ENCODE measurements at places on chromosomes 12 and 14.

DNA sequence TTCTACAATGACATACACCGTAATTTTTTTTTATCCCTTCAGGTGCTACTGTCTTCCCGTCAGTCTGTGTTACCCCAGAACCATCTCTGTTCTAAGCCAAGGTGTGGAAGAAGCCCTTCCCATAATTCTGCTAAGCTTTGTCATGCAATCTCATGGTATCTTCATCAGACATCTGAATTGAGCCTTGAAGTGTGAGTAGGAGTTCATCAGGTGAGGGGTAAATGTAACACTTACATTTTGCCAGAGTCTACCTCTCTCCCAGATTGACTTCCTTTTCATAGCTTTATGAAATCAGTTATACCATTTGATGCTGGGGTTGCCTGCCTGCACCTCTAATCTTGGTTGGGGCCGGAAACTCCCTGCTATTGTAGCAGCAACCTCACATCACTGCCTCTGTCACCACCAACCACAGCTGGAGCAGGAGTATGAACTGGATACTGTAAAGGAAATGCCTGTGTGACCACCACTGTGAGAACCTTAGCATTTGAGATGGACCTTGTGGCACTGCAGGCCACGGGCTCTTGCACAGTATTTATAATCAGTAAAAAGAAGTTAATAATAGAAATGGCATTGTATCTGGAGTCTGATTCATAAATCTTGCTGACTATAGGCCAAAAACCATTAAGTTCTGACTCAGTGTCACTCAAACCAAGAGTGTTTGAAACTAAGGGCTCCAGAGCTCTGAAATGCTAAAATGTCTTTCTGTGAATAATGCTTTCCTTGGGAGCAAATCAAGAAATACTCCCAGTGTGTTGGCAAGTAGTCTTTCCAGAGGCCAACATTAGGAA lies 58.7 kb upstream of the STK38L start:
- no peak for DNase-seq

DNA sequence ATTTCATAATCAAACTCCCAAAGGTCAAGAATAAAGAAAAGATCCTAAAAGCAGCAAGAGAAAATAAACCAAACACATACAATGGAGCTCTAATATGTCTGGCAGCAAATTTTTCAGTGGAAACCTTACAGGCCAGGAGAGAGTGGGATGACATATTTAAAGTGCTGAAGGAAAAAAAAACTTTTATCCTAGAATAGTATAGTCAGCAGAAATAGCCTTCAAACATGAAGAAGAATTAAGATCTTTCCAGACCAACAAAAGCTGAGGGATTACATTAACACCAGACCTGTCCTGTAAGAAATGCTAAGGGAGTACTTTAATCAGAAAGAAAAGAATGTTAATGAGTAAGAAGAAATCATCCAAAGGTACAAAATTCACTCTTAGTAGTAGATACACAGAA lies 215.7 kb upstream of the IGF1 start:
- DNase-seq: no peak

DNA sequence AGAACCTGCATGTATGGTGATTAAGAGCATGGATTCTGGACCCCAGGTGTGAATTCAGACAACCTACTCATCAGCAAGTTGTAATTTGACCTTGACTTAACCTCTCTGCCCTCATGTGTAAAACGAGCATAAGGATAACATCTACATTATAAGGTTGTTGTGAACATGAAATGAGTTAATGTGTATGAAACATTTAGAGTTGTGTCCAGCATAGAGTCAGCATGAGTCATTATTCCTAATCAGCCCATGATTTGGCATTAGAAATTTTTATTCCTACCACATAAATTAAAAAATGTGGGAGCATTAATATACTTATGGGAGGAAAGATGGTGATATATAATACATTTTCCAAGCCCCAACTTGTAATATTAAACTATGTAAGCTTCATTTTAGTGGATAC lies 95.9 kb upstream of the DDHD1 start:
- DNase-seq: no peak

DNA sequence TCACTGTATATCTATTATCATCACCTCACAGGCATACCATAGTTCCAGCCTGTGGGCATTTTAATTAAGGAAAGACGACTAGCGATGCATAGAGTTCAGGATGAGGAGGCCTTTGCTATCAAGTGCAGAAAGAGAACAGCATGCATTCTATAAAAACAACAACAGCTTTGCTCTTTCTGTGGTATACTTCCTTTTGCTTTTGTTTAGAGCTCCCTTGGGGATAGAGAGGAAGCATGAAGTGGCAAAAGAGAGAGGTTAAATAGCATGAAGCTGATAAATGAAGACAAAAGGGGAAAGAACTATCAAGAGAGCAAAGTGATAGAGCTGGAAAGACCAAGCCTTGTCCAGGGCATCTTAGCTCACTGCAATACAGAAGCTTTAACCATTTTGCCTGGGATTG lies 23.5 kb downstream of the IFNG-AS1 start:
- DNase-seq: no peak

GRCh38 chr14:73752297-73752992 lies 38.3 kb upstream of the PNMA1 start:
- DNase-seq: no peak

DNA sequence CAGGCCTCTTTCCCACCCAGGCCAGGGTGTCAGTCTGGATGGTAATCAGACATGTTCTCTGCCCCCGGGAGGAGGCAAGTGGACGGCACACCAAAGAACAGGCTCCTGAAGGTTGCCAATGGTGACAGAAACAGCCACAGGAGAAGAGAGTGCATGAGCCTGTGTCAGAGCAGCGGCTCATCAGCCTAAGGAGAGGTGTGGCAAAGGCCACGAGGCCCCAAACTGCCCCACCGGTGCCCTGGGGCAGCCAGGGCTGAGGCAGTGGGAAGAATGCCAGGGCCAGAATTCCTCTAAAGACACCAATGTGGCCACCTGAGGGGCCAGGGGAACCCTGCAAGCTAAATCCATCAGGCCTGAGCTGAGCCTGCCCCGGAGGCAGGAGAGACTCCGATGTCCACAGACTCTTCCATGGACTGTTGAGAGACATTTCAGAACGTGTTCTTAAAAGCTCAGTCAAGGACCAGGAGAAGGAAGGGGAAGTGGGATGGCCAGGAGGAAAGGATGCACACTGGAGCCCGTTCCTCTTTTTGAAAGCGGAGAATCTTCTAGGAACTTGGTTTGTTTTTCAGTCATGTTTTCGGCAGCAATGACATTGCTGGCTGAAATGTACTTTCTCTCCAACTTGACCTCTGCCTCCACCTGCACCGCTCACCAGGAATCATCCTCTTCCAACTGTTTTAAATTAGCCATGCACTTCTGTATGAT lies 176.3 kb upstream of the FKBP4 start:
- no peak for DNase-seq

DNA sequence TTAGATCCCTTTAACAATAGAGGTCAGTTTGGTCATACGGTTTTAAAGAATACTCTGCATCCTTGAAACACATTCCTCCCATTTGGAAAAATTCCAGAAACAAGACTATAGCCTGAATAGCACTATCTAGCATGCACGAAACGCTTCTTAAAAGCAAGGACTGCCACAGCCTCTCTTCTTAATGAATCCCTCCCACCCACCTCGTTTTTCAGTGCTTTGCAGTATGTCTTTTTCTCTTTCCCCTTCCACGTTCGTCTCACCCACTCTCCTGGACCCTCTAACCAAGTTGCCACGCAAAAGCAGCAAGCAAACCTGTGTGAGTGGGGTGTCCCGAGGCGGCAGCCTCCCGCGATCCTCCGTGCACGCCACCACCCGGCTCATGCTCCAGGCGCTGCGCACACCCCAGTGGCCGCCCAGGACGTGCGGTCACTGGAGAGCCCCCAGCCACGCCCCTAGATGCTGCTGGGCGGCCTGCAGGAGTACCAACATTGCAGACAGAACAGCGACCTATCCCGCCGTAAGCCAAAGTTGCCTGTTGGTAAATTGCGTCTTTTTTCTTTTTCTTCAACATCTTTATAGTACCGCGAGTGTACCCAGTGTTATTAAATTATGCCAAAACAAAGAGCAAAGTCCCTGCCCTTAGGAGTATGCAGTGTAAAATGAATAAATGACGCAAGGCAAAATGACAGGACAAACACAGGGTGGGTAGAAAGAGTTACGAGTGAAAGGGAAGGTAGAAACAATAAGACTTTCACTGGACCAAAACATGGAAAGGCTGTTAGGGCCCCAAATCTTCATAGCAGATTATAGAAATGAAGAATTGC lies at the start of gene SLC38A4:
SLC38A4 (minus strand) TSS at position 407 of the 824 bp plus-strand sequence. CDS start 32,926 bp downstream, outside the sequence.
- no peak for DNase-seq

Data from ACHN (cell line).